ENCODE measurements at places on chromosomes 16 and 17.

DNA sequence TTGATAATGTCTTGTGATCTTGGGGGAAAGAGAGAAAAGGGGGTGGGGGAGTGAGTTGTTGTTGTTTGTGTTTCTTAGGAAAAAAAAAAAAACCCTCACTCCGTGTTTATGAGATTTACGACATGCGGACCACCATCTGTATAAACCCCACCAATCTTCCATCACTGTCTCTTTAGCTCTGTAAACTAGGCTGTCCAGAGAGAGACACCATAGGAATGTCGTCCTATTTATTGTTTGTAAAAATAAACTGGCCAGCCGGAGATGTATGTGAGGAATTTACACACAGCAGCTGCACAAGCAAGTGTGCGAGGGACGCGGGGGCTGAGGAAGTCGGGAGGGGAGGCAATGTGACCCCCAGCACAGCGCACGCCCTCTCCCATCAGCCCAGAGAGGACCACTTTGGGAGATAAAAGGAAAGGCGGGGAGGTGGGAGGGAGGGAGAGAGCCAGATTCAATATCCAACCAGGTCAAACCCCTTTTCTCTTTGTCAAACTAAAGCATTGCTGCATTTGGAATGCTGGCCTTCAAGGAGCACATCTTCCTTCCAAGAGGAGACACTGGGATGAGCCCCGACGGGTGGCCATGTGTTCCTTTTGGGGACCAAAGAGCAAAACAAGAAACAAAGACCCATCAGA, 136.2 kb upstream of the SALL1 start:
- no peak for DNase-seq

DNA sequence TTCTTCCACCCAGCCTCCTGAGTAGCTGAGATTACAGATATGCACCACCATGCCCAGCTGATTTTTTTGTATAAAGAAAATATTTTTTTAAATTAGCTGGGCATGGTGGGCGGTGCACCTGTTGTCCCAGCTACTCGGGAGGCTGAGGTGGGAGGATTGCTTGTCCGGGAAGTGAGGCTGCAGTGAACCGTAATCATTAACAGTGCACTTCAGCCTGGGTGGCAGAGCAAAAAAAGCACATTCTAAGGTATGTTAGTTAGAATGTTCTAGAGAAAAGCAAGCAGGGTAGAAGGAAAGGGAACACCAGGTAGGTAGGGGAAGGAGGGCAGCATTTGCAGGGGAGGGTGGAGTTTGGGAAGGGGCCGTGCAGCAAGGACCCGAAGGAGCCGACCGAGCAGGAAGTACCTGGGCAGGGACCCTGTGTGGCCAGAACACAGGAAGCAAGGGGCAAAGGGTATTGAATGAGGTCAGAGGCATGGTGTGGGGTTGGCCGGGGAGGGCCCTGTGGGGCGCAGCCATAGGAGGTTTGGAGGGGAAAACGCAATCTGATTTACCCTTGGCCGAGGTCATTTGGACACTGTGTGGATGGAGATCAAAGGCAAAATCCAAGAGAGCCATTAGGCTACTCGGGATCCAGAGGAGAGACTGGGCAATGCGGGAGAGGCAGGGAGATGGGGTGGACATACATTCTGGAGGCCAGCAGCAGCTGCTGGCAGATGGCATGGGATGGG, 2.3 kb downstream of the C17orf99 start:
- no peak for DNase-seq

DNA sequence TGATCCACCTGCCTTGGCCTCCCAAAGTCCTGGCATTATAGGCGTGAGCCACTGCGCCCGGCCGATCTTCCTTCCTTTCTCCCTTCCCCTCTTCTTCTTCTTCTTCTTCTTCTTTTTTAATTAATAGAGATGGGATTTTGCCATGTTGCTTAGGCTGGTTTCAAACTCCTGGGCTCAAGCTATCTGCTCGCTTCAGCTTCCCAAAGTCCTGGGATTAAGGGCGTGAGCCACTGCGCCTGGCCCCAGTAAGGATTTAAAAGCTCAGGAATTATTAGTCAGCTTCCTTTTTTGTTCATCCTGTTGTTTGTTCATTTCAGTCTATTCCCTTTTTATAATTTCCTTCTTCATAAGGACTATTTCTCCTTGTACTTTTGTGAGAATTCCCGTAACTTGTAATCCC, 32.7 kb upstream of the LRRC37A start:
- DNase-seq: no peak

- no peak for DNase-seq
Observed at GRCh38 chr16:47734081-47734857, 273.1 kb downstream of the PHKB start.

DNA sequence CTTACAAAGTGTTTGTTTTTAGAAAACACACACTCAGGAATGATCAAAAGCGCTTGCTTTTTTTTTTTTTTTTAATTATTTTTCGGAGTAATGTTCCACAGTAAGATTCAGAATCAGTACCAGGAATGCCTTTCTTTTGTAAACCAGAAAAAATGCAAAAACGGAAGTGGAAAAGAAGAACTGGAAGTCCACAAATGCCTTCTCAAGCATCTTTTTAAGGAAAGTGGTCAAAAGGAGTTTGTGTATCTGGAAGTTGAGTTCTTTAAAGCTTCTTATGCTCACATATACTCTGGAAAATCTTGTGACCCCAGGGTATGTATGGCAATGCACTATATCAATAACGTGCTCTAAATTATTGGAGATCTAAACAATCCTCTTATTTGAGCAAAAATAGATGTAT, 126.0 kb downstream of the ABCA8 start:
- DNase-seq: no peak
